ENCODE measurements at places on chromosomes 7 and 10.

- DNase-seq: no peak
These were observed 341.5 kb upstream of the AOAH start for GRCh38 chr7:37065779-37066271.

- DNase-seq: no peak
These were observed 45.6 kb upstream of the TAS2R16 start for GRCh38 chr7:123041101-123041500.

DNA sequence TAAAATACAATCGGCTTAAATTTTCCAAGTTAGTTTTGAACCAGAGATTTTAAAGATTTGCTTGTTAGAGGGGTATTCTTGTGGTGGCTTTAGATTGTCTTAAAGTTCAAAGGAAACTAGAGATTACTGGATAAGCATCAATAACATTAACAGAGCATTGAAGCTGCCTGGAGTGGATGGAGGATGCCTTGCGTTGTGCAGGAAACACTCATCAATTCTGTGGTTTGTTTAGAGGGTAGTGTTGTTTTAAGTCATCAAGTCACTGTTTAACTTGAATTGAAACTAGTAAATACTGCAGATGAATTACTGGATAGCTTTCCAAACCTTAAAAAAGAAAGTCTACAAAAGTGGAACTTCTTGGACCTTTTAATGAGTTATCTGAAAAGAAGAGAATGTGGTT lies 218.6 kb downstream of the CELF2 start:
- DNase-seq: no peak

DNA sequence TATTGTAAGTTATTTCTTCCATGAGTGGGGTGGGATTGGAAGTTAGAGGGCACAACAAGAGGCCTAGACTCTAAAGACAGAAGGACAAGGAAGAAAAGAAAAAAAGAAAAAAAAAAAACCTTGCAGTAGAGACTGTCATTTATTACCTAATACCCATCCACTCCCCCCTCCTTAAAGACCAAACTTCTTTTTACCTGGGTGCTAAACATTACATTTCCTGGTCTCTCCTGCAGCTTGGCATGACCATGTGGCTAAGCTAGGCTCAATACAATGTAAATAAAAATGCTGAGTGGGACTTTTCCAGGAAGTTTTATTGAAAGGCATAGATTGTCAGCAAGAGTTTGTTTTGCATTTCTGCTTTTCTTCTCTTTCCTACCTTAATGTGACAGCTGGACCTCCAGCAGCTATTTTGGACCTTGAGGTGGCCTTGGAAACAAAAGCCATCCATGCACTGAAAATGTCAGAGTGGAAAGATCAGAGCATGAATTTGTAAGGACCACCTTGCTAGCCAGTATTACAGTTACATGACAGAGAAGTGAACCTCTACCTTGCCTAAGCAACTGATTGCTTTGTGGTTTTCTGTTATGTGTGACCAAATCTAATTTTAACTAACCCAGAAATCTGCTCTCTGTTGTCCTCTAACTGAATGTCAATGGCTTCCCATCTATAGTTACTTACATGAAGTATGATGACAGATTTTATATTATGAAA lies 81.3 kb upstream of the SFMBT2 start:
- DNase-seq: no peak

- no peak for DNase-seq
These were observed 19.0 kb downstream of the DPCD start for GRCh38 chr10:101607124-101607523.

DNA sequence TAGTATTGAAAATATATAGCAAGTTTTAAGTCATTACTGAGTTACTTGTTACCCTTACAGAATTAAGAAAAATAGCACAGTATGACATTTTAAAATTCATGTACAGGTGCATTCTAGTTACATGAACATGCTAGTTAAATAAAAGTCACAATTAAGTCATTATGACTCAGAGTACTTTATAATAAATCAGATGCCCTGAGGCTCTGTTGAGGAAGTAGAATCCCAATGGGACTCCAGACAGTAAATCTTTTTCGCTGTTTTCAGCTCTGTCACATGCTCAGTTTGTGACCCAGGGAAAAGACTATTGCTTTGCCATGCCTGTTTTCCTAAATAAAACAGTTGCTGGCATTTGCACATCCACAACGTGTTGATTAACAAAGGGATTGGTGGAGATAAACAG lies 21.0 kb downstream of the NUDT13 start:
- DNase-seq: no peak

- no peak for DNase-seq
These were observed 146.6 kb downstream of the SH2D4B start for GRCh38 chr10:80684259-80684658.

- no peak for DNase-seq
These were observed 158.4 kb downstream of the ZMYND11 start for GRCh38 chr10:293636-294035.

DNA sequence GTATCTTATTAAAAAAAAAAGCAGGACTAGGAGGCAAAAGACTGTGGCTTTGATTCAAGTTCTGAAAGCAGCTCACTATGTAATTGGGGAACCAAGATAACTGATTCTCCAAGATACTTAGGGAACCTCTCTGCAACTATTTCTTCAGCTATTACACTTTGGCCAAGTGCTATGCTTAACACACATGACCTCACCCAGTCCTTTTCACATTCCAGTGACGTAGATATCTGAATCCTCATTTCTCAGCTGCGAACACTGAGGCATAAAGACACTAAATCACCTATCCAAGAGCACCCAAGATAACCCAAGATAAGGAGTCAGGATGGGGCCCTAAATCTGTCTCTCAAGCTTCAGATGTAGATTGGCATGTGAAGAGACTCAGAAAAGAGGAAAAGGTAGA lies 133.6 kb downstream of the GLI3 start:
- no peak for DNase-seq

- DNase-seq: no peak
These were observed 407.5 kb upstream of the AUTS2 start for GRCh38 chr7:69190763-69191162.

DNA sequence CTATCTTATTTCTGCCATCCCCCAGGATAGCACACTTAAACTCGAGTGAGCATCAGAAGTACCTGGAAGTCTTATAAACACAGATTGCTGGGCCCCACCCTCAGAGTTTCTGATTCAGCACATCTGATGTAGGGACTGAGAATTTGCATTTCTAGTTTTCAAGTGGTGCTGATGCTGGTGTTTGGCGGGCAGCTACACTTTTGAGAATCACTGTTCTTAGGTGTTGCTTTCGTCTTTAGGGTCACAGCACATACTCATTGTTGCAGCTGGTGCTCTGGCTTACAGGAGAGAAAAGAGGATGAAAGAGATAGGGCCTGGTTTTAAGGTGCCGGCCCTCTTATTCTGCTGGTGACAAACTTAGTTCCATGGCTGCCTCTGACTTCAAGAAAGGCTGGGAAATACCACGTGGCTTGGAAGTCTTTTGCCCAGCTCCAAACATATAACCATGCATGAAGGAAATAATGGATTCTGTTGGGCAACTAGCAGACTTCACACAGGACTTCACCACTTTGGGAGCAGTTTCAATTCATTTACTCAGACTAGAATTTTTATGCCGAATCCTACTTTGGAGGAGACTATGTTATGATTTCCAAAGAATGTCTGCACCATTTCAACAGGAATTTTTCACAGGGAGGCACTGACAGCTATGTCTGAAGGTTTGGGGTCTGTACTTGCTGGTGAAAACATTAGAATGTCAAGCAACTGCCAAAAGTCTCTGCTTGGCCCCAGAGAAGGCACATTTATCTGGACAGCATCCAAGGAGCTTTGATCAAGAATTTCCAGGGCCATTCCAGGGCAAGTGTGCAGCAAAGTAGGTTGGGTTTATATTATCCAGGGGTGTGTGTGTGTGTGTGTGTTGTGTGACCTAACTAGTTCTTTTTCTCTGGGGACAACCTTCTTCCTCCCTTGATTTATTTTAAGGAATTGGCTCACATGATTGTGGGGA lies 6.9 kb upstream of the MINDY4 start:
- no peak for DNase-seq

GRCh38 chr10:76444034-76444800 lies 1012.8 kb downstream of the LRMDA start:
- no peak for DNase-seq

GRCh38 chr7:1889556-1890181 lies 219.6 kb downstream of the ELFN1 start:
- DNase-seq: no peak

GRCh38 chr10:10975647-10976046 lies 42.0 kb upstream of the CELF2 start:
- DNase-seq: no peak

- DNase-seq: no peak
These were observed 9.2 kb upstream of the PRTFDC1 start for GRCh38 chr10:24961582-24961981.

GRCh38 chr7:22577470-22578001 lies 77.5 kb upstream of the STEAP1B start:
- no peak for DNase-seq

DNA sequence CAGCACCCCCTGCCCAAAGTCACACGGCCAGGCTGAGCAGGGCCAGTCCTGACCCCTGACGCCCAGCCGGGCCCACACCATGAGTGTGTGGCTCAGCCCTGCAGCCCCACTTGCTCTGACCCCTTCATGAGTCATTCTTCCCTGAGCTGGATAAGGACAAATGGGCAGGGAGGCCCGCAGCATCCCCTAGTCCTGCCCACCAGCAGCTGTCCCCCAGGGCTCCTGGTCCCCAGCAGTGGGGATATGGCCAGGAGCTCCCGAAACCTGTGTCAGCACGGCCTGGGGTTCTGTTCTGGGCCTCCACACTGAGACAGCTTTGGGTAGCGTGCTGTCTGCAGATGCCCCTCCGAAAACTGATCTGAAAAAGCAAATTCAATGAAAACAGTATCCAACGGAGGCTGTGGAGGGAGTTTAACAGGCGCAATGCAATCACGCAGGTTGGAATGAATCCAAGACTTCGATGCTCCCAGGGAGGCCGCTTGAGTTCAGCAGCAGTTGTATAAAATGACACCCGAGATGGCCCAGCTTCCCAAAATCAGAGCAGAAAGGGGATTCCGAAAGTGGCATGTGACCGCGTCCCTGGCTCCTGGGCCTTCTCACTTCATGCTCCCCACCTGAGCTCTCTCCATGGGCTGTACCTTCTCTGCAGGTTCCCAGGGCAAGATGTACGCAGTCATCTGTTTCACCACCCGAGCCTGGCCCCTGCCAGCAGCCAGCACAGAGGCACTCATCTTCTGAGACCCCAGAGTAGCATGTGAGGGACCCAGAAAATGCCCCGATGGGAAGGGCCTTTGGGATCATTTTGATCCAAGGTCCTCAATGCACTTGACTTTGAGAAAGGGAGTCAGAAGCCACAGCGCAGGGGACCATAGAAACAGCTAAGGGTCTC lies 214.1 kb downstream of the USP6NL start:
- no peak for DNase-seq

DNA sequence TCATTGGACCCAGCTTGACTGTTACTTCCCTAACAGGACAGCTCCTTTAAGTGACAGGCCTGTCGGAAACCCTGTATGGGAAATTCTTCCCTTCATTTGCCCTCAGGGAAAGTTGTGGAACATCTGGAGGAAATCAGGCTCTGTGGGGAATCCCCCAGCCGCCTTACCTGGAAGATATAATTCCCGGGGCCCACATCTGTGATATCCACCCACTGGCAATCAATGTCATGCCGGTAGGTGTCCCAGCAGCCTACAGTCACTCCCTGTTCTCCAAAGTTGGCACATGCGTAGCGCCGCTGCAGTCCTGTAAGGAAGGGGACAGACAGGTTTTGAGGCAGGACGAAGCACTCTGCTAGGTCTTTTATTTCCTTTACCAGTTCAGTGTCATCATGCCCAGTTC lies 16.6 kb downstream of the LOXL4 start:
- no peak for DNase-seq

GRCh38 chr10:101467286-101467770 lies 113.4 kb downstream of the BTRC start:
- no peak for DNase-seq

DNA sequence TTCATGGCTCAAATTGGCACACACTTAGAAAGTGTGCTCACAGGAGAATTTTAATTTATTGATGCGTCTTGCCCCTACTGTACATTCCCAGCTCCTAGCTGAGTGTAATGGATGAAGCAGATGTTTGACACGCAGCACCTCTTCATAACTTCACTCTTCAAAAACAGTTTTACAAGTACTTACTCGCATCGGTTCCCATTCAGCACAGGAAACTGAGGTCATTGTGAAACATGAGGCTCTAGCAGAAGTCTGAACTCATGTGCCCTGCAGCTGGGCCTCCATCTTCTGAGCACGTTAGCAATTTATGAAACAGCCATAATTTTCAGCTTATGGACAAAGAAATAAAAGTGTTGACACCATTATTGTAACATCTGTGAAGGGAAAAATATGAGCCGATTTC lies 558.9 kb upstream of the MGMT start:
- DNase-seq: no peak

- DNase-seq: no peak
These were observed 105.5 kb downstream of the TRIM24 start for GRCh38 chr7:138565451-138566114.

- DNase-seq: no peak
These were observed 107.7 kb downstream of the FAM53B start for GRCh38 chr10:124636271-124636995.

DNA sequence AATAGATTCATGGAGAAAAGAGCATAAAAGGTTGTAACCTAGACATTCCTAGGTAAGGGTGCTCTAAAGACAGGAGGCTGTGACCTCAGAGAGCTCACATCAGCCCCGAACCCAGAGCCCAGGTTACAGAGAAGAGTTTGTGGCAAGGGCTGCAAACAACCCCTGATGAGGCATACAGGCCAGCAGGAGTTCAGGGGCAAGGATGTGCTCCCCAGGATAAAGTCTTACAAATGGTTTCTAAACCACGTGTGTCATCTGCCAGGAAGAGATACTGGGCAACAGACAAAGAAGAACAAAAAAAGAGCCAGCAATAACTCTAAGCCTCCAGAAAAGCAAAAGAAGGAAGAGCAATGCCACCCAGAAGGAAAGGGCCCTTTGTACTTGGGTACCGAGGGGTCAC lies 27.7 kb downstream of the NCAPG2 start:
- DNase-seq: no peak

DNA sequence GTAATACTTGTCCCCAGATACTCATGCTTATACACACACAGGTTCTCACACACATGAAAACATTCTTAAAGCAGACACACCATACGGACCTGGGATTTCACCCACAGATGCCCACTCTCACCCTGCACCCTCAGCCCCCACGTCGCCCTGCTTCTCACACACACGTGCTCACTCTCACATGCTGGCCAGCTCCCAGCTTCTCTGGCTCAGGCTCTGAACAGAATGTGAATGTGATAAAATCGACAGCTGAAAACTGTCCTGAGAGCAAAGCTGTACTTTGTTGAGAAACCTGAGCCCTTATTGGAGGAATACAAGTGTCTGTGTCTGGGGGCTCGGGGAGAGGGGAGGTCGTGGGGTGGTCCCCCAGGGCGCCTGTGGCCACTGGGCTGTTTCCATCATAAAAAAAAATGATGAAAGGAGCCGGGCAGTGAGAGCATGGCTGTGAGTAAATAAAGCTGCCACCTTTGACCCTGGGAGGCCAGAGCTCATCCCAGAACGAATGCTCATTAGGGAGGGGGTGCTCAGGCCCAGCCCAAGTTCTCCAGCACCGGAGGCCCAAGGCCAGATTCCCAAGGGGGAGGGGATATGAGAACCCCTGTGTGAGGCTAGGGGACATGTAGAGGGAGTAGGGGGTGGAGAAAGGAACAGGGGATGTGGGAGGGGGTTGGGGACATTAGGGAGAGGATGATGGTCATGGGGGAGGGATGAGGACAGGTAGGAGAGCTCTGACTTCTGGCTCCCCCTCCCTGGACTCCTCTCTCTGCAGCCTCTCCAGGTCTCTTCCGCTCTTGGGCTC lies 18.1 kb upstream of the TLX1 start:
- no peak for DNase-seq

- no peak for DNase-seq
These were observed 173.2 kb downstream of the TNS3 start for GRCh38 chr7:47408675-47409074.

All from activated CD8-positive, alpha-beta memory T cell treated with anti-CD3 and anti-CD28 coated beads for 4 hours (primary cell).